Activated T-cell treated with anti-CD3 and anti-CD28 coated beads for 48 hours (primary cell): ENCODE measurements at places on chromosomes 7 and 10.

GRCh38 chr7:95491634-95492314 lies 6.0 kb downstream of the ASB4 start:
- no peak for DNase-seq

GRCh38 chr7:47352394-47352968 lies 229.4 kb downstream of the TNS3 start:
- DNase-seq = no peak

DNA sequence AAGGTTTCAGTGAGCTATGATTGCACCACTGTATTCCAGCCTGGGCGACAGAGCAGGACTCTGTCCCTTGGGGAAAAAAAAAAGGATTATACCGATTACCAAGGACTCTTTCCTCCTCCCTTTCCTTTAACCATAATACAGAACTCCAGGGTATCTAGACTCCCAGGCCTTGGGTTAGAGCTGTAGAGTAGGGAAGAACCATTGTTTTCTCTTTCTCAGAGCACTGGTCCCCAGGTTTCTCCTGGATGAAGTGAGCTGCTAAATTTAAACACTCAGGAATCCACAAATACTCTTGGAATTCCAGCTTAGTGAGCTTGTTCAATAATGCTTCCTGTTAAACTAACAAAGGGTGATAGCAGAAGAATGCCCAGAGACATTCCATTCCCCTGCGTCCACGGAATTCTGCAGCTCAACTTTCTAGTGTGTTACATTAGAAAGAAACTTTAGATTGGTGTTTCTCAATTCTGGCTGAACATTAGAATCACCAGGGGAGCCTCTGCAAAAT lies 14.6 kb upstream of the RPEL1 start:
- DNase-seq = no peak

- DNase-seq = no peak
Observed at GRCh38 chr10:4361581-4361980, 464.4 kb upstream of the AKR1E2 start.

- DNase-seq = peak; percentile 54
Observed at GRCh38 chr7:30445770-30446169, 32.8 kb downstream of the NOD1 start.
